H9 (cell line): ENCODE measurements at places on chromosomes 7 and 10. TPM values are rescaled to one million over a fixed set of nuclear protein-coding genes. Genes with fewer than 3 reads are reported as not detected.

GRCh38 chr10:51311228-51311627 is 236.9 kb downstream of the PRKG1 start:
- H3K4me1 ChIP-seq: no peaks in the 10 kb centered on the region
- DNase-seq: no peak
- H3K27me3 ChIP-seq: no peaks in the 10 kb centered on the region
- no peak overlapping the region for H3K4me3 ChIP-seq
- no peak overlapping the region for H3K27ac ChIP-seq

DNA sequence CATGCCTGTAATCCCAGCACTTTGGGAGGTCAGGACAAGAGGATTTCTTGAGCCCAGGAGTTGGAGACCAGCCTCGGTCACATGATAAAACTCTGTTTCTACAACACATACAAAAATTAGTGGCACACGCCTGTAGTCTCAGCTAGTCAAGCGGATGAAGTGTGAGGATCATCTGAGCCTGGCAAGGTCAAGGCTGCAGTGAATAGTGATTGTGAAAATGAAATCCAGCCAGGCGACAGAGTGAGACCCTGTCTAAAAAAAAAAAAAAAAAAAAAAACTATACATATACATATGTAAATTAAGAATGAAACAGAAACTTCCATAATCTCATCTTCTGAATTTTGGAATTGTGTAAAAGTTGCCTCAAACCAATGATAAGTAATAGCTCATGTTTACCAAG is 18.2 kb upstream of the FAM170B start:
- no peak for DNase-seq
- no peaks in the 10 kb centered on the region; the same call in 1 of the 2 replicates for H3K36me3 ChIP-seq
- H3K27ac ChIP-seq: no peak overlapping the region

GRCh38 chr10:85477979-85478378 is 888.6 kb downstream of the GRID1 start:
- H3K4me3 ChIP-seq: no peak overlapping the region
- H3K36me3 ChIP-seq: no peaks in the 10 kb centered on the region
- no peaks in the 10 kb centered on the region for H3K4me1 ChIP-seq
- H3K27me3 ChIP-seq: no peaks in the 10 kb centered on the region
- H3K27ac ChIP-seq: no peak overlapping the region
- no peak for DNase-seq

SH2D4B gene
- 0.07 TPM in 1 of 2 replicates, not detected in the other for total RNA-seq

DNA sequence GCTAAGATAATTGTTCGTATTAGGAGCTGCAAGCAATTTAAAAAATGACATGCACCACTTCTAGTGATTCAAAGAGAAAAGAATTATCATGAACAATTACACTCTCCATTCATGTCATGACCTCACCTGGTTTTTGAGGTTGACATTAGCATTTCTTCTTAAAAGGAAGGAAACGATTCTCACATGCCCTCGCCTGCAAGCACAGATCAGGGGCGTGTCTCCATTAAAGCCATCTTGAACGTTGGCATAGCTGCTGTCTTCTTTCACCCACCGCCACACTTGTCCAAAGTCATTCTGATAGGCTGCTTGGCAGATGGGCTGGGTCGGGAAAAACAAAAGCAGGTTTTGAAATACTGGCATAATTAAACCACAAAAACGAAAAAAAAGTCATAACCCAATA is 19.9 kb downstream of the ANKRD22 start:
- H3K4me3 ChIP-seq: no peak overlapping the region
- no peaks in the 10 kb centered on the region for H3K27me3 ChIP-seq
- H3K4me1 ChIP-seq: no peaks in the 10 kb centered on the region
- no peak for DNase-seq
- H3K36me3 ChIP-seq: no peaks in the 10 kb centered on the region

GRCh38 chr10:128796396-128796912 is 670.2 kb upstream of the MKI67 start:
- H3K27me3 ChIP-seq: no peaks in the 10 kb centered on the region
- H3K4me1 ChIP-seq: no peaks in the 10 kb centered on the region
- no peak overlapping the region for H3K27ac ChIP-seq
- H3K36me3 ChIP-seq: no peaks in the 10 kb centered on the region
- DNase-seq: no peak
- H3K4me3 ChIP-seq: no peak overlapping the region

HHEX gene
- 1.8 and 2.2 TPM in 2 replicates for total RNA-seq

CLDN15 gene
- total RNA-seq: 9.7 and 11.4 TPM in 2 replicates

- H3K4me3 ChIP-seq: no peak overlapping the region
- no peaks in the 10 kb centered on the region for H3K4me1 ChIP-seq
- no peaks in the 10 kb centered on the region for H3K36me3 ChIP-seq
- no peak for DNase-seq
- no peak overlapping the region for H3K27ac ChIP-seq
Observed at GRCh38 chr7:92641921-92642511, 51.8 kb upstream of the FAM133B start.
